Esophagus mucosa (tissue), 1 donor: ENCODE measurements at places on chromosomes 2 and 18. TPM values are rescaled to one million over a fixed set of nuclear protein-coding genes. Genes with fewer than 3 reads are reported as not detected.
A peak's percentile ranks its signal among the peaks of the same experiment; 100 is the strongest.

Gene UGT1A3
- total RNA-seq: 0.28 TPM

DNA sequence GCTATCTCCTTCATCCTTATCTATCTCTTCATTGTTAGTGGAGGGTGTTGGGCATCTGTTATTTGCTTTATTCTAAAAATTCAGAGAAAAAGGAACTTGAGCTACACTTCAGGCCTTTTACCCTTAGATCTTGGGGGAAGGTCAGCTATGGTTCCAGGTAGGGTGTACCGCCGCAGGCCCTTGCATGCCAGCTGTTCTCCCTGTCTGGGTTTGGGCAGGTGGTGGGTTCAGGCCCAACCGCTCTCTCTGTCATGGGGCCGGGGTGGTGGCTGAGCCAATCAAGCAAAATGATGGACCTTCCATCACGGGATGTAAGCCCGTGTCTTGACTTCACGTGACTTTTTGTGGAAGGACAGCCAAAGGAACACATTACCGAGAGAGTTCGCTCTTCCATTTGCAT lies 231.1 kb downstream of the LDLRAD4 start:
- ATAC-seq: no peak

DNA sequence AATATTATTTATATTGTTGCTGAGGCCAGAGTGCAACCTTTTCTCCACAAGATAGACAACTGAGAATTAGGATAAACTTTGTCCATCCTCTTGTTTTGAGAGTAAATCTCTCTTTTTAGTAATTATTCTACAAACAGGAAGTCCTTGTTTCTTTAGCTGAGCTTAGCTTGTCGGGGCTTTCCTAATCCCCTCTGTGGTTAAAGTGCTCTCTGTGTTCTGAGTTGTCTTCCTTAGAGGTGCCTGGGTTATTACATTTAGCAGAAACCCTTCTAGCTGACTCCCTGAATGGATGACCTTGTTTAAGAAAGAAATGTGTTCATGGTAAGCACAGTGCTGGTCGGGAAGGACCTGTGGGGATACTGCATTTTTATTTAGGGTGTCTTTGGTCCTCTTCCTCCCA lies 12.7 kb downstream of the USP39 start:
- ATAC-seq: no peak

Gene DSG4
- not detected for total RNA-seq

DNA sequence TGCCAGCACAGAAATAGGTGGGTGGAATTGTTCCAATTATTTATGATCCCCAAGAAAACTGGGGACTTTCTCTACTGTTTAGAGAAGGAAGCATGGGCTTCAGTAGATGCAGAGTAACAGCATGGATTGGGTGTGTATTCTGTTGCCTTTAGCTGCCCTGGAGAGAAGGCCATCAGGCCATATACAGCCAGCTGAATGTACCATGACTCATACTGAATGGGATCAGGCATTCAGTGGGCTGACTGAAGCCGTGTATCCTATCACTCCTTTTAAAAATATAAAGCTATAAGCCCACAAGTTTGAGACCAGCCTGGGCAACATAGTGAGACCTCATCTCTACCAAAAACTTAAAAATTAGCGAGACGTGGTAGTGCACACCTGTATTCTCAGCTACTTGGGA lies 16.7 kb upstream of the PLEKHM3 start:
- ATAC-seq: peak; percentile 39
